Posterior vena cava (tissue), 2 donors: ENCODE measurements at places on chromosomes 11 and 22.

- DNase-seq = no peak
Observed at GRCh38 chr11:22732588-22732987, 66.2 kb downstream of the GAS2 start.

- DNase-seq = no peak
Observed at GRCh38 chr11:32852207-32852606, 22.5 kb downstream of the PRRG4 start.

GRCh38 chr11:109752212-109752825 lies 330.3 kb downstream of the C11orf87 start:
- DNase-seq = no peak

DNA sequence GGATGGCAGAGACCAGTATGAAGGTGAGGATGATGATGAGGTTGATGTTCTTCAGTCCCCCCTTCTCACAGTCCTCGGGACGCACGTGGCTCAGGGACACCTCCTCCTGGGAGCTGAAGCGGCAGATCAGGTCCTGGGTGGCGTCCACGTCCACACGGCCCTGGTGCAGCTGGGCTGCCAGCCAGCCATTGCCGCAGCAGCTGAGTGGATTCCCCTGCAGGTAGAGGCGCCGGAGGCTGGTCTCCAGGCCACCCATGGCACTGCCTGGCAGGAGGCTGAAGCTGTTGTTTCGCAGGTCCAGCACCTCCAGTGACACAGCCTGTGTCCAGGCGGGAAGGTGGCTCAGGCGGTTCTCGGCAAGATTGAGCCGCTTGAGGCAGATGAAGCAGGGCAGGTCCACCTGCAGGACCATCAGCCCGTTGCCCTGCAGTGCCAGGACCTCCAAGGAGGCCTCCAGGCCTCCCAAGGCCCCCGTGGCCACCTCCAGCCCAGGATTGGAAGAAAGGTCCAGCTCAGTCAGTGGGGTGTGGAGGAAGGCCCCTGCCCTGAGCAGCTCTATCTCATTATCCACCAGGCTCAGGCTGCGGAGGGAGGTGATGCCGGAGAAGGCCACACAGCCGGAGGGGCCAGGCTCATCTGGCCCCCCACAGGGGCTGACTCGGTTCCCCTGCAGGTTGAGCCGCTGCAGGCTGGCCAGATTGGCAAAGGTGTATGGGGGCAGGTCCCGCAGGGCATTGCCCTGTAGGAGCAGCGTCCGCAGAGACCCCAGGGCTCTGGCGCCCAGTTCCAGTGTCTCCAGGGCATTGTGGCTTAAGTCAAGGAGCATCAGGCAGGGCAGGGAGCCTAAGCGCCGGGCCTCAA lies 10.6 kb downstream of the LRRC32 start:
- DNase-seq = peak; percentile 80

- DNase-seq = peak; percentile 83
Observed at GRCh38 chr11:44316659-44317240, 6.8 kb upstream of the ALX4 start.
